ENCODE measurements at places on chromosomes 5 and 9. TPM values are rescaled to one million over a fixed set of nuclear protein-coding genes. Genes with fewer than 3 reads are reported as not detected.

DNA sequence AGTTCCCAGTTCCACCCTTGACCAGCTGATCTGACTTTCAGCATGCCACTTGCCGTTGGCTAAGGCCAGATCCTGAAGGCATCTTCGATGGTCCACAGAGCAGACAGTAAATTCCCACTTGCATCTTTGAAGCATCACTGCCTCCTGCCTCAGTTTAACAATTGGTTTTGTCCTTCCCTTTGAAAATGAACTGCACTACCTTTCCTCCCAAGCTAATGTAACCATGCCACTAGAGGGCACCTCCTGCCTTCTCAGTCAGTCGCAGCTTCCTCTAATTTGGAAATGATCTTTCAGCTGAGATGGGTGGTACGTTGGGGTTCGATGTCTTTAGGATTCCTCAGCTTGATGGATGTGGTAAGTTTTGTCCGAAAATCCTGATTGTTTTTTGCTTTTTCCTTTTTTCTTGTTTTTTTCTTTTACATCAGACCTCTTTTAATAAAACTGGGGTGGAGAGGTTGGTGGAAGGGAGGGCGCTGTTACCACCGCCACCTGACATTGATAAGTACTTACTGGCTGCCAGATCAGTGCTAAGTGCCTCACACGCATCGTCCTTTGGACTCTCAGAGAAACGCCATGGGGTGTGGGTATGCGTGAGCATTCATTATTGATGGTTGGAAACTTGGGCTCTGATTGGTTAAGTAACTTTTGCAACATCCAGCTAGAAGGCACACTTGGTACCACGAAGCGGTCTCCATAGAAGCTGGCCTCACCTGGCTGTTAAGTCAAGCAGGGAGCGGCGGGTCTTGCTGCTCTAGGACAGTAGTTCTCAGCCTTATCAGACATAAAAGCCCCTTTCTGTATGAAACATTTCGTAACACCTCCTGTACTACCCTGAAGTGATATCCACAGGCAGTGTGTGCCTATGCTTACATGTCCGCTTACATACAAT, 16.9 kb downstream of the PTTG1 start:
- no peaks in the 10 kb centered on the region for H3K36me3 ChIP-seq
- peak overlapping the region; percentile 48 for H3K27ac ChIP-seq
- peak; percentile 52 for DNase-seq
- peaks cover 5% of the 10 kb centered on the region for H3K4me1 ChIP-seq

VLDLR gene
- total RNA-seq = 0.16 TPM

IFNK gene
- total RNA-seq = not detected

DNA sequence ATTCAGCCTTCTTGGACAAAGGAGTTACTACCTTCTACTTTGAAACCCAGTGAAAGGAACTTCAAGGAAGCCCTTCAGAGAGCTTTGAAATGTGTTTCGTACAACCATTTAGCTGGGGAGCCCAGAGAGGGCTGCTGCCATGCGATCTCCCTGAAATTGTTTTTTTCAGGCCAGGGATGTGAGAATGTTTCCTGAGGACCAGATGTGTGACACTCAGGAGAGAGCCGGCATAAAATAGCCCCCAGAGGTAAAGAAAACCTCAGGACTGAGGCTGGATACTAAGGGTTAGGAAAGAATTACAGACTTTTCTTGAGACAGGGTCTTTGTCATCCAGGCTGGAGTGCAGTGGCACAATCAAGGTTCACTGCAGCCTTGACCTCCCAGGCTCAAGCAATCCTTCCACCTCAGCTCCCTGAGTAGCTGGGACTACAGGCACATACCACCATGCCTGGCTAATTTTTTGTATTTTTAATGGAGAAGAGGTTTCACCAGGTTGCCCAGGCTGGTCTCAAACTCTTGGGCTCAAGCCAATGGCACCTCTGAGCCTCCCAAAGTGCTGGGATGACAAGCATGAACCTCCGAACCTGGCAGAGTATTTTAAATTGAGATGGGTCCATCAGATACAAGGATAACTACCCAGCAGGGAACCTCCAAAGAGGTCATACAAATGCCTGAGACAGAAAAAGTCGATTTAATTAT, 8.4 kb downstream of the RPL37 start:
- no peak for DNase-seq
- no peak overlapping the region for H3K4me3 ChIP-seq
- H3K27ac ChIP-seq = no peak overlapping the region
- H3K4me1 ChIP-seq = no peaks in the 10 kb centered on the region

- no peak for DNase-seq
- no peaks in the 10 kb centered on the region for H3K36me3 ChIP-seq
- no peaks in the 10 kb centered on the region for H3K4me1 ChIP-seq
- H3K27me3 ChIP-seq = no peaks in the 10 kb centered on the region
- no peak overlapping the region for H3K4me3 ChIP-seq
These were observed 227.7 kb upstream of the GRAMD2B start for GRCh38 chr5:126195410-126196100.

- H3K36me3 ChIP-seq = no peaks in the 10 kb centered on the region
- no peak for DNase-seq
- peaks cover 3% of the 10 kb centered on the region for H3K4me1 ChIP-seq
- H3K27me3 ChIP-seq = no peaks in the 10 kb centered on the region
These were observed 83.3 kb downstream of the ZNF354C start for GRCh38 chr5:179143446-179143845.

DNA sequence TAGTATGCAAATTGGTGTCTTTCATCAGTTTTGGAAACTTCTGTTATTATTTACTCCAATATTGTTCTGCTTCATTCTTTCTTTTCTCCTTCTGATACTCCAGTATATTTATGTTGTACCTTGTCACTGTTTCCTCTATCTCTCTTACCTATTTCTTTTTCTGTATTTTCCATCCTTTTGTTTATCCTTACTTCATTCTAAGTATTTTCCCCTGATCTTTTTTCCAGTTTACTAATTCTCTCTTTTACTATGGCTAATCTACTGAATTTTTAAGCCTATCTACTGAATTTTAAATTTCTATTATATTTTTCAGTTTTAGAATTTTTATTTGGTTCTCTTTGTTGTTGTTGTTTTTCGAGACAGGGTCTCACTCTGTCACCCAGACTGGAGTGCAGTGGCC, 7.4 kb downstream of the SMIM3 start:
- no peak overlapping the region for H3K4me3 ChIP-seq
- no peak for DNase-seq
- H3K27ac ChIP-seq = peak overlapping the region; percentile 22
- peaks cover 40% of the 10 kb centered on the region for H3K4me1 ChIP-seq

PCDHGA4 gene
- total RNA-seq = 0.30 TPM

DNA sequence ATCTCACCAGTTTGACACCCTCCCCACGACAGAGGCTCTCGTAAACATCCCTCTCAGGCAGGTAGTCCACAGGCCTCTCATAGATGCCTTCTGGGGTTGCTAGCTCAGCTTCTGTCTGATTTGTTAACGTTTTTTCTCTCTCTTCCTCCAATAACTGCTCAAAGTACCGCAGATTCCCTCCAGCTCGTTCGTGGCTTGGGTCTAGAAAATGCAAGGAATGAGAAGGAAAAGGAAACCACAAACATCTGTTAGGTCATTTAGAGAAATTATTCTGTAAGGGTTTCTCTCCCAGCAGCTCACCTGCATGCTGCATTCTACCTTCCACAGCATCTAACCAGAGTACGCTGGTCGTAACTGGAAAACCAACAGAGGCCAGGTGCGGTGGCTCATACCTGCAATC, 18.5 kb downstream of the P4HA2 start:
- no peak overlapping the region for H3K27ac ChIP-seq
- no peaks in the 10 kb centered on the region for H3K36me3 ChIP-seq
- no peak overlapping the region for H3K4me3 ChIP-seq
- no peaks in the 10 kb centered on the region for H3K27me3 ChIP-seq
- H3K4me1 ChIP-seq = no peaks in the 10 kb centered on the region

Measured in T-cell (primary cell).